ENCODE measurements at places on chromosomes 5 and 9.

- no peak for DNase-seq
Observed at GRCh38 chr5:137758715-137759306, 4.6 kb upstream of the HNRNPA0 start.

- no peak for DNase-seq
Observed at GRCh38 chr9:94720846-94721549, 5.5 kb upstream of the AOPEP start.

- peak; percentile 14 for DNase-seq
Observed at GRCh38 chr9:132877824-132878694, at the start of gene AK8. TSS of gene AK8 (minus strand) at chr9:132878284. CDS start at chr9:132878255, 29 bp downstream.

- no peak for DNase-seq
Observed at GRCh38 chr5:26868504-26868903, 169.9 kb downstream of the CDH9 start.

DNA sequence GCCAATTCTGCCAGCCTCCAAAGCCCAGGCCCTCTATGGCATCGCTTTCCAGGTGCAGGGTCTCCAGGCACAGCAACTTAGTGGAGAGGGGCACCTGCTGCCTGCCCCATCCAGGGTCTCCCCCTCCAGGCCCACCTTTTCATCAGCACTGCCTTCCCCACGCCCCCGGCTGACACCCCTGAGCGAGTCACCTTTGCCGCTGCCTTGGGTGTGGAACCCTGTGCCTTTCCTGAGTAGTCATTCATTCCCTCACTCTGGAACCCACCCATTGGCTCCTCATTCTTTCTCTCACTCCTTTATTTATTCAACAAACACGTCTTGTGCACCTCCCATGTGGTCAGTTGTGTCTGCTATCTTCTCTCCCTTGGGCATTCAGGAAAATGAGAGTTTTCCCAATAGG is 14.5 kb upstream of the RPL26L1 start:
- DNase-seq, result no peak

DNA sequence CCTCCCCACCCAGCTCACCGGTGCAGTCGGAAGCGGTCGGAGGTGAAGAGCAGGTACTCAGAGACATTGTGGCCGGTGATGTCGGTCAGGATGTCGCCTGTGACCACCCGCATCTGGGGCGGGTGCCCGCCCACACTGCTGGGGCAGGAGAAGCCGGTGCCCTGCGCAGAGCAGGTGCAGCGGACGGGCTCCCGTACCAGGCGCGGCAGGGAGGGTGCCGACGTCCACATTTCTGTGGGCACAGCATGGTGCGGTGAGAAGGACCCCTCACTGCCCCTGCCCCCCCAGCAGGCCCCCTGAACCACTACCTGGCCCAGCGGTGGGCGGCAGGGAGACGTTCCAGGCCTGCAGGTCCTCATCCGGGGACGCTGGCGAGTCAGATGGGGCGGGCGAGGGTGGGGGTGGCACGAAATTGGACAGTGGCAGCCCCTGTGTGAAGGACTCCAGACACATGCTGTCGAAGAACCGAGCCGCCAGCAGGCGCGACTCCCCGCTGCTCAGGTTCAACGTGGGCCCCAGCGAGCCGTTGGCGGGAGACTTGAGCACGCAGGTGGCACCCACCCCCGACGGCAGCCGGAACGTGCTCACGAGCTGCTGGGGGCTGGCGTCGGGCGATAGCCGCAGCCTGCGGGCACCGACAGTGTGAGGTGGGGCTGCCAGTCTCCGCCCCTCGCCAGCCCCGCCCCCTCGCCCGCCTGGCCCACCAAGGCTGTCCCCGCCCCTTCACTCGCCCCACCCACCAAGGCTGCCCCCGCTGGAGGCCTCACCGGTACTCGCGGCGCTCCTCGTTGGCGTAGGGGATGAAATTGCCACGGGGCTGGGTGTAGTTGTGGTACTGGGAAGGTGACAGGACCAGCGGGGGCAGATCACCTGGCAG is 15.1 kb downstream of the ABCA2 start:
- no peak for DNase-seq

GRCh38 chr5:132095424-132095972 is 21.9 kb downstream of the CSF2 start:
- no peak for DNase-seq

DNA sequence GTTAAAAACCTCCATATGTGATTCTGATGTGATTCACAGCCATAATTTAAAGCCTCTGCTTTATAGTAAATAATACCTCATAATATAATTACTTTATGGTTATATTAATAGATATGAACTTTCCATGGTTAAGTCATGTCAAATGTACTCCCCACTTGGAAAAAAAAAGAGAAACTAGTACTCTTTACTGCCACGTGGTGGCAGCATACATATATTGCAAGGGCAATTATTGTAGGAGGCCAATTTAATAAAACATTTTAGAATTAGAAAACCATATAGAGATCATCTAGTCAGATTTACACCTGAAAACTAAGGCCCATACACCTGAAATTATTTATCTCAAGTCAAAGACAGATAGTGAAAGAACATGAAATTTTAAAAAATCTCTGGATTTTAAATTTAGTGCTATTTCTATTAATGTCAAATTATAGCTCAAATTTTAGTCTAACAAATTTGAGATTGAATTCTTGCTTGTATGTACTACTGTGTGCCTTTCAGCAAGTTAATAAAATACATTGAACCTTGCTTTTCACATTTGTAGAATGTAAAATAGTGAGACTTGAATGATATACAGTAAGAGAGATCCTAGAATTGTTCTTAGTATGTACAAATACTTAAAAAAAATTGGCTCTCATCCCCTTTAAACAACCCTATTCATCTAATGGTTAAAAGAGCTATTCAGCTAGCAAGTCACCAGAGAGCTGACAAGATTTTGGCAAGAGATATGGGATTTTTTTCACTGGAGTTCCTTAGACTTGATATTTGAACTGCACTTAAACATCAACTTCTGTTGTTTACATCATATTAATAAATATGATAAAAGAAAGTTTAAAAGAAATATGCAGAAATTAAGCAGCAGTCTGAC is 603.8 kb downstream of the TLE4 start:
- DNase-seq, result no peak

- DNase-seq, result no peak
Observed at GRCh38 chr9:84173961-84174360, 166.6 kb downstream of the SLC28A3 start.

DNA sequence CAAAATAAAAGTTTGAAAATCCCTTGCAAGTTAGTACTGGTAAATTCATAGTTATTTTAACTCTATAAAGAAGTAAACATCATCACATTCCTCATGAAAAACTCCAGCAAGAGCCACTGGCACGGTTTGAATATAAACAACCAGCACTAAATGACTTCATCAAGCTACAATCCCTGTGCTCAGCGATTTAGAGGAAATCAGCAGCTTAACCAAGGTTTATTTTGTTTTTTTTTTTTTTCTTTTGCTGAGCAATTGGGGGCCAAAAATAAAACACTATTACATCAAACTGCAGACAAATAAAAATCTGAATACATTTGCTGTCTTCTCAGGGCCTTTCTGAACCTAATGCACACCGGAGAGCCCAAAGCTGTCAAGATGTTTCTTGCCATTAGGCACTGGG is 106.2 kb upstream of the SLC24A2 start:
- DNase-seq, result no peak

- DNase-seq, result no peak
Observed at GRCh38 chr9:108663422-108663821, 192.4 kb downstream of the ACTL7B start.

DNA sequence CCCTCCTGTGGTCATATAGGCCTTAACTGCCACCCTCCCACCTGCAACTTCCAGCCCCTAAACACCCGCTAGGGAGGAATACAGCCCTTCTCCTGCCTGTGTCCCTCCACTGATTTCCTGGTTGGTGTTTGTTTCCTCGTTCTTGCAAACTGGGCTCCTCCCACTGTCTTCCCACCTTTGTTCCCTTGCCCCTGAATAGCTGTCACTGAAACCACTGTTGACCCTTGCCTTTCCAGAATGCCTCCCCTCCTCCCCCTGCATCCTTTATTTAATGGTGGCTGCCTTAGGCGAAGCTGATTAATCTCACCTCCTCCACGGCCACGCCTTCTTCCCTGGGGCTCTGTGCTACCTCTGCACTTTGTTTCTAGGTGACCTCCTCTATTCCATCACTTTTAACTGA is 626.7 kb downstream of the BNC2 start:
- DNase-seq, result no peak

DNA sequence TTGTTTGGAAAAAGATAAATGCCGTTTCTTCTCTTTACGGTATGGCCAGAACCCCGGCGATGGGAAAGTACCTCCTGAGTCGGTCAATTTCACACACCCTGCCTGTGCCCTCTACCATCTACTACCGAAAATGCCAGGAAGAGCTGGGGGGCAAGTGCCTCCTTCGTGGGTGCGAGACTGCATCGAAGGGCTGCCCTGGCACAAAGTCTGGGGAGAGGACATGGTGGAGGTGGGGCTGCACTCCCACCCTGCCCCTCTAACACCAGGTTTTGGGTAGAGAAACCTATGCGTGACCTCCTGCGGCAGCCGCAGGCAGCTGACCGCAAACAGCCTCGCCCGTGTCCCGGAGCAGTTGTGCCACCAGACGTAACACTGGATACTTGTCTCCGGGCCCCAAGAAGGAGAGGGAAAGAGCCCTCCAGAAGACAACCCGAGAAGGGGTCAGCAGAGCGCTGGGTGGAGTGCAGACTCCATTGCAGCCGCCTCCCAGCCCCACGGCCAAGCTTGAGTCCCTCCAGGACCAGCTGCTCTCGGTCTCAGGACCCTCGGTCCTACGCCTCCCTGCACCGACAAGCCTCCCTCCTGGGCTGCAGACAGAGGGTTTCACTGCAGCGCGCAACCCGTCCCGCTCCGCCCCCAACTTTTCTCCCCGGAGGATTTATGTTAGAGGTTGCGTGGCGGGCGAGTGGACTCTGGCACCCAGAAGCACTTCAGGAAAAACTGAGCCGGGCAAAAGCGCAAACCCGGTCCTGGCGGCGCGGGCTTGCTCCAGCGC is 823 bp upstream of the PRDM6 start:
- no peak for DNase-seq

GRCh38 chr9:136741883-136742571 is 713 bp downstream of the LCN10 start:
- DNase-seq, result no peak

DNA sequence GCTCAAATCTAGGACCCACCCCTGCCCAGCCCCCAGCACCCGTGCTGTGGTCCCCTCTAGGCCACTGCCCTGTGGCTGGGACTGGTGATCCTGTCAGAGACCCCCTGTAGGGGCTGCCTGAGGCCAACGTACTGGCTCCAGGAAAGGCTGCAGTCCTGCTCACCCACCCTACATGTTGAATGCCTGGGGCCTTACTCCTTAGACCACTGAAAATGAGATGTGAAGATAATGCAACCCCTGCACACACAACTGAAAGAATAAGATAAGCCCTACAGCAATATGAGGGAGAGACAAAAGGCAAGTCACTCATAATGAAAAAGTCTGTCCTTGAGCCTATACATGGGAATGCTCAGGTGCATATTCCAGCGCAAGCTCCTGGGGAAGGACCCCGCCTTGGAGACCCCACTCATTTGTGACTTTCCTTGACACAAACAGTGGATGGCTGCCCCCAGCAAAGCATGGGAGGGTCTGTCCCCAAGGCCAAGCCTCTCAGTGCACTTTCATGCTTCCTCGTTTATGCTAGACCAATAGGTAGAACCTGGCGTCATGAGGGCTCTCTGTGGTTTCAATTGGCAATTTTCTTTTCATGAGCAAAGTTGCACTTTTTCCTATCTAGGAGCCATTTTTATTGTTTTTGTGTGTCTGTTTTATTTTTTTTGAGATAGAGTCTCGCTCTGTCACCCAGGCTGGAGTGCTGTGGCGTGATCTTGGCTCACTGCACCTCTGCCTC is 12.5 kb upstream of the WNK2 start:
- DNase-seq, result no peak

DNA sequence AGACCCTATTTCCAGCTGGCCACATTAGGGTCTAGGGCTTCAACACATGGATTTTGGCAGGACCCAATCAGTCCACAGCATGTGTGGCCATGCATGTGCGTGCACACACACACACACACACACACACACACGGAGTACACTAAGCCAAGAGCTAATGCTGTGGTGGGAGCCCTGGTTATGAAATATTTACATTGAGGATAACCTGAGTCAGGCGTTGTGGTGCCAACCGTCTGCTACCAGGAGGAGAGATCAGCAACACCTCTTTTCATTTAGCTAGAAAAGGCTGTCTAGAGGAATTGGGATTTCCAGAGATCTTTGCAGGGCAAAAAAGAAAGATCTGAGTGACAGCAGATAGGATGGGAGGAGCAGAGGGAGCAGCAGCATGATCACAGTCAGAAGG is 141.5 kb downstream of the TRPM3 start:
- DNase-seq, result no peak

DNA sequence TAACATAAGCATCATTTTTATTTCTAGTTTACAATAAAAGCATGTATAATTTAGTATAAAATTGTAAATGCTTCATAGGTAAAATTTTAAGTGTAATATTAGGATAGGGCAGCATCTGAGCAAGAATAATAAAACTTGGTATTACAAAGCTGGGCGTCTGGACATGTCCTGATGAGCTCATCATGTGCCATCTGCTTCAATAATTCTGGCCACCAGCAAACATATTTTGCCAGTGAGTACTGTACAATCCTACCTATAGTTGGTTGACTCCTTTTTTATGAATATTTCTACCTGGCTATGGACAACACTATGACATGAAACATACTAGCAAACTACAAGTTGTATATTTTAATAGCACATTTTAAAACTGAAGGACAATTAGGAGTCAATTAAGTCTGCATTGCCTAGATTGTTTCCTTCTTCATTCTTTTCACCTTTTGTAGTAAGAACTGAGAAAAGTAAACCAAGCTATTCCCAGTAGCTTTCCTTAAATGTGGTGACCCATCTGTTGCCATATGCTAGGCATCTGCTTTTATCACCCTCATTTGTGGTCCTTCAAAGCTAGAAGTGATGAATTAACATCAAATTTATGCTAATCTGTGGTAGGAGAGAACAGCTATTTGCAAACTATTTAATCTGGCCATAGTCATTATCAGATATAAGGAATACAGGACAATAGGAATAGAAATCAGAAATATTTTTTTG is 23.4 kb downstream of the LURAP1L start:
- no peak for DNase-seq

- no peak for DNase-seq
Observed at GRCh38 chr9:91047529-91047928, 245.9 kb downstream of the SYK start.

- no peak for DNase-seq
Observed at GRCh38 chr5:181198905-181199519, 6.0 kb downstream of the TRIM7 start.
